ENCODE measurements at places on chromosomes 13 and 19.

DNA sequence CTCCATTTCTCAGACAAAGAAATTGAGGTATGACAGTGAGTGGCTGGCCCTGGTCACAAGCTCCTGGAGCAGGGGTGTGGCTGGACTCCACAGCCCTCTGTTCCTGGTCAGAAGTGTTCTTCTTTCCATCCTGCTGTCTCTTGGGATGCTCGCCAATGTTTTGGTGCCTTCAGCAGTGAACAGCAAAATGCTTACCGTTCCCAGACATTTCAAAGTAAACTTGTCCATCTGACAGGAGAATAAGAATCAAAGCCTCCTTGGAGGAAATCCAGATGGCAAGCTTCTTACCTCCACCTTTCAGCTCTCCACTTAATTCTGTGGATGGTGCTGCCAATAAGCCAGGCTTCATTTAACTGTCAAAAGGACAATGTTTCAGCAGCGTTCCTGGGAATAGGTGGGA, 954.1 kb downstream of the UQCRFS1 start:
- no peak for DNase-seq

- DNase-seq: no peak
These were observed 1146.3 kb upstream of the MIR17HG start for GRCh38 chr13:90201202-90201601.

GRCh38 chr13:71842003-71842402, 25.0 kb downstream of the DACH1 start:
- DNase-seq: no peak

DNA sequence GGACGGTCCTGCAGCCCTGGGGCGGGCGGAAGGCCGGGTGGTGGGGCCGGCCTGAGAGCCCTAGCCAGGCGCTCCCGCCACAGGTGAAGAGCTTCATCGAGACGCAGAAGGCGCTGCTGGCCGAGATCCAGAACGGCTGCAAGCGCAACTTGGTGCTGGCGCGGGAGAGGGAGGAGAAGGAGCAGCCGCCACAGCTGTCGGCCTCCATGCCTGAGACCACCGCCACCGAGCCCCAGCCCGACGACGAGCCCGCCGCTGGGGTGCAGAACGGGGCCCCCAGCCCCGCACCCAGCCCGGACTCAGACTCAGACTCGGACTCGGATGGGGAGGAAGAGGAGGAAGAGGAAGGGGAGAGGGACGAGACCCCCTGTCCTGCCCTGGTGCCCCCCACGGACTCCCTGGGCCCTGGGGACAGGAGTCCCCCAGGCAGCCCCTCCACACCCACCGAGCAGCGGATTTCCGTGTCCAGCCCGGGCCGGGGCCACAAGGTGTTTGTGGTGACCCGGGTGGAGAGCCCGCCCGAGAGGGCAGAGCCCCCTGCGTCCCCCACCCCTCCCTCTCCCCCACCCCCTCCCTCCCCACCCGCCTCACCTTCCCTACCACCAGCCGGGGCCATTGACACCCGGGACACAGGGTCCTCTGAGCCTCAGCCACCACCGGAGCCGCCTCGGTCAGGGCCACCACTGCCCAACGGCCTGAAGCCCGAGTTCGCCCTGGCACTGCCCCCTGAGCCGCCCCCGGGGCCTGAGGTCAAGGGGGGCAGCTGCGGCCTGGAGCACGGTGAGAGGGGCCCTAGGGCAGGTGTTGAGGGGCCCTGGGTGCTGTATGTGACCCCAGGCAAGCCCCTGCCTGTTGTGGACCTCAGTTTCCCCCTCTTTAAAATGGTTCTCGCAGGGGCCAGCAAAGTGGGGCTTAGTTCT, 15.3 kb downstream of the NKPD1 start:
- no peak for DNase-seq

DNA sequence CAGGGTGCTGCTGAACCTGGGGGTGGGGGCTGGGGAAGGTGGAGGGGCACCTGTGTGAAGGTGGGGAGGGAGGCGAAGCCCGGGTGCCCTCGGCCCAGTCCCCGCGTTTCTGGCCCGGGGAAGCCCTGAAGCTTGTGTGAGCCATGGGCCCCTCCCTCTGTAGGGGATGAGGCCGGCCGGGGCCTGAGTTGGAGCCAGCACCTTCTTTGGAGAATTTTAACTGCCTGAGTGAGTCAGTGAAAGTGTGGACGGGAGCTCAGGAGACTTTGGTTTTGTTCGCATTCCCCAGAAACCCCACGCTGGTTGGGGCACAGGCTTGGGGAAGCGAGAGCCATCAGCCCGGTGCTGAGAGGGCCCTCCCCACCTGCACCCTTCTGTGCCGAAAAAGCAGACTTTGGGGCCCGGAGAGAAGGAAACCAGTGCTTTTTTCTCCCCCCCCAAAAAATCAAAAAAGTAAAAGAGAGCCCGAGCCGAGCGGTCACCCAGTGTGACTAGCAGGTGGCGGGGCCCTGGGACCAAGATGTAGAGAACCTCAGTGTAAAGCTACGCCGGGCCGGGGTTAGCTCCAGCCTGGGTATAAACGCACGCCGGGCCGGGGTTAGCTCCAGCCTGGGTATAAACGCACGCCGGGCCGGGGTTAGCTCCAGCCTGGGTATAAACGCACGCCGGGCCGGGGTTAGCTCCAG, 45.1 kb downstream of the TMEM255B start:
- DNase-seq: no peak

GRCh38 chr13:50599046-50599445, 244.4 kb downstream of the DLEU7 start:
- DNase-seq: no peak

GRCh38 chr13:72523593-72523992, 203.8 kb downstream of the MZT1 start:
- no peak for DNase-seq

- DNase-seq: peak; percentile 31
These were observed 41.9 kb upstream of the PSG2 start for GRCh38 chr19:43124360-43124759.

DNA sequence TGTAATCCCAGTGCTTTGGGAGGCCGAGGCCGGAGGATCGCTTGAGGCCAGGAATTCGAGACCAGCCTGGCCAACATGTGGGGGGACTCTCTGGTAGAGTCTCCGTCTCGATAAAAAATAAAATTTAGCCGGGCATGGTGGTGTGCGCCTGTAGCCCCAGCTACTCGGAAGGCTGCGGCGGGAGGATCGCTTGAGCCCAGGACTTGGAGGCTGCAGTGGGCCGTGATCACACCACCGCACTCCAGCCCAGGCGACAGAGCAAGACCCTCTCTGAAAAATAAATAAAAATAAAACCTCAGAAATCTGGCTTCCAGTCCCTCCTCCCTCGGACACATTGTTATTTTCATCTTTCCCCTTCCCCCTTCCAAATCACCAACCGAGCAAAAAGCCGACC, 332 bp downstream of the IRGQ start:
- DNase-seq: no peak

DNA sequence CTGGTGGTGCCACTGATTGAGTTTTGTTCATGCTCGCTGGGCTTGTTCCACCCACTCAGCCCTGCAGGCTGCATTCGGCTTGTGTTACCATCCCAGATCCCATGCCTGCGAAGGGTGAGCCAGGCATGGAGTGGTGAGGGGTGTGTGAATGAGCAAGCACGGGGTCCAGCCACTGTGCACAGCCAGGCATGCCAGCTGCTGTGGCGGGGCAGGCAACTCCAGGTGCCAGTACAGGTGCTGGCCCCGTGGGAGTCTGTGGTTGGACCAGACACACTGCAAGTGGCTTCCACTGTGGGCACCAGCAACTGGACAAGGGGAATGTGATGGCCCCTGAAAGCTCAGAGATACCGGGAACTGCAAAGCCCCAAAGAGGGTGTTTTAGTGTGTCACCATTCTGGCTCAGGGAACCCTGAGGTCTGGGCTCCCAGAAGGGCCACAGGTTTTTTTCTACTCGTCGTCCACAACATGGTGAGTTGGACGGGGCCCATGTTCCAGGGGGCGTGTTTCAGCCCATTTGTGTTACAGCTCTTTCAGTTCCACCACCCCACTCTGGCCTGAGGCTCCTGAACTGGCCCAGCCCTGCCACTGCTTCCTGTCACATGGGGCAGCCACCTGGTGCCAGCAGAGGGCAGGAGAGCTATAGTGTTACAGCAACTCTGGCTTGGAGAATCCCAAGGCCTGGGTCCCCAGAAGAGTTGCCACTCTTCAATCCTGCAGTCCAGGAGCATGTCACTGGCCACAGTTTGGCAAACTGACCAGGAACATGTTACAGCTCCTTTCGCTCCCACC, 217.0 kb upstream of the OBI1 start:
- peak; percentile 67 for DNase-seq

GRCh38 chr13:80704369-80704768, 363.4 kb upstream of the SPRY2 start:
- DNase-seq: no peak

GRCh38 chr19:1429750-1430149, 8.4 kb upstream of the RPS15 start:
- no peak for DNase-seq

GRCh38 chr19:57088133-57088532, 31.7 kb upstream of the USP29 start:
- no peak for DNase-seq
